Transverse colon (tissue), 4 donors: ENCODE measurements at places on chromosomes 3 and 15. TPM values are rescaled to one million over a fixed set of nuclear protein-coding genes. Genes with fewer than 3 reads are reported as not detected.

Gene MYH15
- 0.41 TPM for total RNA-seq

Gene BCHE
- not detected for total RNA-seq

Gene RPL29
- 925 TPM for total RNA-seq

Gene CAMK2N2
- not detected for total RNA-seq

Gene HIGD2B
- total RNA-seq, result not detected

Gene GOLGA8R
- not detected for total RNA-seq

DNA sequence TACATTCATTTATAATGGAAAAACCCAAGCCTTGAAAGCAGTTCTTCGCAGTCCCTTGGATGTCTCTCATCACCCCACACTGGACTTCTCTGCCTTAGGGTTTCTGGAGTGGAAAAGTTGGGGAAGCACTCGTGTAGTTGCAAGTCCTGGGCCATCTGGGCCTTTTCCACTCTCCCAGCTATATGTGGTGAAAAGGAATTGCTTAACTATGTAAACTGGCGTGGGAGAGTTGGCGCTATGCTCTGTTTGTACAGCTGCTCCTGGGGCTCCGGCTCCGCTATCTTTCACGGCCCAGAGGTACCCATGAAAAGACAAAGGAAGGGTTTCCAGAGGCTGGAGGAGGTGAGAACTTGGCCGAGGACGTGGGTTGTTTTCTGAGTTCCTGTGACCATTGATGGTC is 81.1 kb upstream of the MYZAP start:
- peak overlapping the region; percentile 1 for H3K27ac ChIP-seq
- H3K36me3 ChIP-seq, result no peaks in the 10 kb centered on the region
- peaks cover 27% of the 10 kb centered on the region for H3K4me1 ChIP-seq
- H3K4me3 ChIP-seq, result no peak overlapping the region
- no peak for DNase-seq

DNA sequence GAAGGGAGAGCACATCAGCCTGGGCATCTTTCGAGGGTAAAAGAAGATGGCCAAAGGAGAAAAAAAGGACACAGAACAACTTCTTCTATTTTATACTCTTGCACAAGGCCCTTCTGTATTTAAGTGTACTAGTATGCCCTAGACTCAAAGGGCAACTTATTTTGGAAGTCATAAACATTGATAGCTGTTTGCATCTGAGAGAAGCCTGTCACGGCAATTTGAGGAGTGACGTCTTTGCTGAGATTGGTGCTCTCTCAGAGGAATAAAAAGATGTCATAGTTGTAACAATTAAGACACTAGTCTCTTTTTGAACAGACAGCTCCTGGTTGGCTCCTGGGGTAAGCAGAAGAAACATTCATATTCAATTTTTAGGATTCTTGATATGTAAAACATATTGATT is 260.4 kb upstream of the TTC14 start:
- H3K4me1 ChIP-seq, result no peaks in the 10 kb centered on the region
- H3K36me3 ChIP-seq, result no peaks in the 10 kb centered on the region
- H3K4me3 ChIP-seq, result no peak overlapping the region
- DNase-seq, result no peak

DNA sequence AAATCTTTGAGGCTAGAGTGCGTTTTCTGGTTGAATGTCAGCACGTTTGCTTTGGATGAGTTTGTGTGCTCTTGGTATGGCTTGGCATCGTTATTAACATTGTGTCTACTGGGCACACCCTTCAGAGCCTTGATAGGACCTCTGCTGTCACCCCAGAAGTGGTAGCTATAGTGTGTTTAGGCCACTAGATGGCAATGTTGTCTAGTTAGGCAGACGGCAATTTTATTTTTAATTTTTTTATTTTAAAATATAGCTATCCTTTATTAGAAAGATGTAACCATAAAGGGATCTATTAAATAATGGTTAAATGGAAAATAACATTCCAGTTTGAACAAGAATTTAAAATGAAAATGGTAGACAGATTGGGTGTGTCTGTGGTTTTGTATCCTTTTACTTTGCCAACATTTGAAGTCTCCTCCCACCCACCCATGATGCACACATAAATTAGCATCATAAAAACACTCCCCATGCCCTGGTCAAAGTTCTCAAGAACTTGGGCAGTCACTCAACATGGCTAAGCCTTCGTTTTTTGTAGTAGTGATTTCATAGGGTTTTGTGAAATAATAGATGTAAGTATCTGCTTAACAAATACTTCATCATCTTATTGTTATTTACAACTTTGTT is 200.7 kb downstream of the KCNH8 start:
- H3K36me3 ChIP-seq, result no peaks in the 10 kb centered on the region
- no peak for DNase-seq
- no peak overlapping the region for H3K27ac ChIP-seq
- no peaks in the 10 kb centered on the region for H3K27me3 ChIP-seq

GRCh38 chr3:191220908-191221307 is 21.9 kb downstream of the OSTN start:
- no peak for DNase-seq
- no peaks in the 10 kb centered on the region for H3K36me3 ChIP-seq
- H3K4me1 ChIP-seq, result no peaks in the 10 kb centered on the region
- H3K4me3 ChIP-seq, result no peak overlapping the region
- H3K27me3 ChIP-seq, result no peaks in the 10 kb centered on the region

- no peaks in the 10 kb centered on the region for H3K27me3 ChIP-seq
- no peak for DNase-seq
- no peak overlapping the region for H3K27ac ChIP-seq
These were observed 160.1 kb downstream of the MFSD1 start for GRCh38 chr3:158961911-158962310.

DNA sequence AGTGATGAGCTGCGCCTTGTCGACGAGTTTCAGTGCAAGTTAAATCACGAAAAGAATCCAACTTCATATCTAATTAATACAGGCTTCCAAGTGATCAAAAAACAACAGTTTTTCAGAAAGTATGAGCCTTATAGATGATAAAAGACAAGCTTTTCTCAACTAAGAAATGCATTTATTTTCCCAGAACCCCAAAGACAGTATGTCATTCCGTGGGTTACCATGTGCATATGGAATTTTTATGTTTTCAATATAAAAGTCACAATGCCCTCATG is 442.8 kb downstream of the MAGI1 start:
- H3K27ac ChIP-seq, result no peak overlapping the region
- H3K36me3 ChIP-seq, result no peaks in the 10 kb centered on the region
- peaks cover 12% of the 10 kb centered on the region for H3K4me1 ChIP-seq
- H3K4me3 ChIP-seq, result no peak overlapping the region

DNA sequence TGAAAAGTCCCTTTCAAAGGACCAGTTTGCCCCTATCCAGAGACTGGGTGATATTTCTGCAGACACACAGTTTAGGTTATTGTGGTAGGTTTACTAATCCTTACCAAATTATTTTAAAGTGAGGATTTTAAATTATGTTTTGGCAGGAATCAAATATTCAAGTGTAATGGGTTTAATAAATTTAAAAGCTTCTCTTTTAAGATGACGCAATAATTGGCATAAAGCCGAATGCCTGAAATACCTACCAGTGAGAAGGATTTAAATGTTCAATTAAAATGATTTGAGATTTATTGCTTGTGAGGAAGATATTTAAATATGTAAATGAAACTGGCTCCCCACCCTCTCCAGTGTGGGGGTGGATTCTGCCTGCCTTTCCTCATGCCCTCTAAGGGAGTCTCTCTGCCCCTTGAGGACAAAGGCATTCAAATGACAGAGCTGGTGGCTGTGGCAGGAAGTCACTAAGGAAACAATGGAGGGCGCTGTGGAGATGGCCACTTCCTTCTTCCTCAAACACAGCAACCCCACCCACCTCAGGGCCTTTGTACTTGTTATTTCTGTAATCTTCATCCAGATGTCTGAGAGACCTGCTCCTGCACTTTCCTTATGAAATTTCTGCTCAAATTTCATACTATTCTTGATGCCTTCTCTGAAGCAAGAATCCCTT is 131.7 kb downstream of the TNIK start:
- peak; percentile 62 for DNase-seq
- H3K36me3 ChIP-seq, result no peaks in the 10 kb centered on the region
- H3K27ac ChIP-seq, result no peak overlapping the region
- H3K27me3 ChIP-seq, result no peaks in the 10 kb centered on the region
- H3K4me1 ChIP-seq, result peaks cover 11% of the 10 kb centered on the region

- no peaks in the 10 kb centered on the region for H3K36me3 ChIP-seq
- DNase-seq, result no peak
- H3K27me3 ChIP-seq, result no peaks in the 10 kb centered on the region
- H3K4me1 ChIP-seq, result peaks cover 12% of the 10 kb centered on the region
These were observed 138.3 kb downstream of the ALDH1A2 start for GRCh38 chr15:57927091-57927631.

DNA sequence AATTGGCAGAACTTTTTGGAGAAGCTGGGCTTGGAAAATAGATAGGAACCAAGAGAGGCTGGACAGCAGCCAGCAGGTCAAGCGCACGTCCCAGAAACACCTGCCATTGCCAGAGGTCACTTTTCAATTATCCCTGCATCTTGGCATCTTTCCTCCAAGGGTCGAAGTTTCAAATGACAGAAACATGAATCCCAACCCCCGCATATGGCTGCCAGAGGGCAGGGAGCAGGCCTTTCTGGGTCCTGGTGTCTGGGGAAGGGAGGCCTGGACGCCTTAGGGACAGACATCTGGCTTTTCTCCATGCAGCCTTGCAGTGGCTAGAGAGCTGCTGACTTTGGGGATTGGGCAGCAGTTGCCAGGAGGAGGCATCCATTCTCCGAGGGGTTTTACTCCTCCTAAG is 164.5 kb upstream of the TPM1 start:
- H3K36me3 ChIP-seq, result no peaks in the 10 kb centered on the region
- H3K27ac ChIP-seq, result peak overlapping the region; percentile 83
- H3K27me3 ChIP-seq, result no peaks in the 10 kb centered on the region
- H3K4me3 ChIP-seq, result no peak overlapping the region
